ENCODE measurements at places on chromosomes 3 and 15. TPM values are rescaled to one million over a fixed set of nuclear protein-coding genes. Genes with fewer than 3 reads are reported as not detected.

- DNase-seq = peak; percentile 87
These were observed 93.2 kb upstream of the RNF7 start for GRCh38 chr3:141644931-141645330.

DNA sequence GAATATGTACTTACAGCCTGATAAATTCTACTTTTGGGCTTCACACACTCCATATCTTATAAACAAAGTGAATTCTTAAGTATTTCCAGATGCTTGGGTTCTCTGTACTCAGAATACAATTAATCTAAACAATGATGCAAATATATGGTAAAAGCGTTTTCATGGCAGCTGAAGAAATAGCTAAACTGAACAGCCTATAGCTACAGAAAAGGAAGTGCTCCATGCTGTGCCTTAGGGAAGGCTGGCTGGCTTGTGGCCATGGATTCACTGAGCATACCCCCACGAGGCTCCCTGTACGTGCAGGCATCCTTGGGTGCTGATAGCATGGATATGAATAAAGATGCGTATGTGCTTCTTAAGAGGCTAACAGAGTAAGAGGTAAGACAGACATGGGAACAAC, 264.0 kb downstream of the KLF13 start:
- DNase-seq = no peak

DNA sequence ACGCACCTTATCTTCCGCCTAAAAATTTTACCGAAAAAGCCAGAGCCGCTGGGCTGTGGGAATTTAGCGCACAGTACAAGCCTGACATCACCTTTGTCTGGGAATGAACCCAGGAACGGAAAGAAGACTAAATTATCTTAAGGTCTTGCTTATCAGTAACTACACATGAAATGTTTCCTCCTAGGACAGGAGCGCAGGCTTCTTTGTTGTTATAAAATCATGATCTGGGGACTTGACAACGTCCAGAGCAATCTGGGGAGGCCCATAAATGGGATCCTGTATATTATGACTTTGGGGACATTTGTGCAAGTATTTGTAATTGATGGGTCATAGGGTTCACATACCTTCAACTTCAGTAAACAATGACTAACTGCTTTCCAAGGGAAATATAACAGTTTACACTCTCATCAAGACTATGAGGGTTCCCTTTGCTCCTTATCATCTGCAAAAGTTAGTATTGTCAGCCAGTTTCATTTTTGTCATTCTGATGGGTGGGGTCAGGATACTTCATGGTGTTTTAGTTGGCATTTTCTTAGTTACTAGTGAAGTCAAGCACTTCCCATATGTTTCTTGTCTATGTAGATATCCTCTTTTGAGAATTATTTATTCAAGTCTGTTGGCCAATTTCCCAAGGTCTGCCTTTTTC, 213.9 kb upstream of the PFN2 start:
- DNase-seq = no peak

- no peak for DNase-seq
These were observed 8.6 kb upstream of the ST8SIA2 start for GRCh38 chr15:92385096-92385495.

DNA sequence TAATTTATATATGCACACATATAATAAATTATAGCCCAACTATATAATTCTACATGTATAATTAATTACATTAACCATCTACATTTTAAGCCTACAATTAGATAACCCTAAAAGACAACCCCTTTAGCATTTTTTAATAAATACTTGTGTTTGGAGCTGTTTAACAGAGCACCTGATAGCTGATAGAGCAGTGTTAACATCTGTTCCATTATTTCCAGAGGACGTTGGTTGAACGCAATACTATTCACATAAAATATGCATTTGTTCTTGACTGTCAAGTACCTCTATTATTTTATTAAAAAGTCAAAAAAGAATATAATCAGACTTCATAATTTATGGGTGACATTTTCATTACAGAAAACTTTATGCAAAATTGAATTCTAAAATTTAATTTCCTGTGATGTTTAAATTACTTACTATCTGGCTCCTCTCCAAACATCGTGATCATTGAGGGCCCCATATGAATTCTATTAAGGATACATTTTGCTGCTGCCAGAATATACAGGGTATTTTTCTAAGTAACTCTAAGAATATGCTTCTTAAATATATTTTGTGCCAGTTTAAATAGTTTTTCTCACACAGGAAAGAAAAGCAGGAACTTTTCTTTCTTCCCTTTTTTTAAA, 234.3 kb downstream of the SHOX2 start:
- no peak for DNase-seq

DNA sequence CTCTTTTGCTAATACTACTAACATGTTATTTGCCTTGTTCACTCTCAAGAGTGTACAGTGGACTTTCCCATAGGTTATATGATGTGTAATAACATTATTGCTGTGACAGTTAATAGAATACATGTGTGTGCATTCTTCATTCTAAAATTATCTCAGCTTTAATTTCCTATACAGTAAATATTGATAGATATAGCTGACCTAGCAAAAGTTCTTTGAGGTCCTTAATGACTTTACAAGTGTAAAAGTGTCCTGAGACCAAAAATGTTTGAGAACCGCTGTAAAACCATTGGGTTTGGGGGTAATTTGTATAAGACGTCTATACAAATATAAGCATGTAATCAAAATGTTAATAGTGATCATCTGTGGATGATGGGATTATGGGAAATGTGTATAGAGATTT, 469.5 kb upstream of the PROK2 start:
- DNase-seq = no peak

DNA sequence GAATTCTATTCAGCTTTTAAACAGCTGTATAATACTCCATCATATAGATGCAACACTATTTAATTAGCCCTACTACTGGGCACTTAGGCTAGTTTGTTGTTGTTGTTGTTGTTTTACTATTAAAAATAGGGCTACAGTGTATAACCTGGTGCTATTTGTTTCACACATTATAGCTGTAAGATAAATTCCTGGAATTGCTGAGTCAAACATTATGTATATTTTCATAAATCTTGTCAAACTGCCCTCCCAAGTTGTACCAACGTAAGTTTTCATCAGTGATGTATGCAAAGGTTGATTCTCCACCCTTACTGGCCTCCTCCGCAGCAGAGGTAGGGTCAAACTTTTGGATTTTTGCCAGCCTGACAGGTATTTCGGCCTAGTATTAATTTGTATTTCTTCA, 3.8 kb upstream of the CEMIP start:
- DNase-seq = no peak

DNA sequence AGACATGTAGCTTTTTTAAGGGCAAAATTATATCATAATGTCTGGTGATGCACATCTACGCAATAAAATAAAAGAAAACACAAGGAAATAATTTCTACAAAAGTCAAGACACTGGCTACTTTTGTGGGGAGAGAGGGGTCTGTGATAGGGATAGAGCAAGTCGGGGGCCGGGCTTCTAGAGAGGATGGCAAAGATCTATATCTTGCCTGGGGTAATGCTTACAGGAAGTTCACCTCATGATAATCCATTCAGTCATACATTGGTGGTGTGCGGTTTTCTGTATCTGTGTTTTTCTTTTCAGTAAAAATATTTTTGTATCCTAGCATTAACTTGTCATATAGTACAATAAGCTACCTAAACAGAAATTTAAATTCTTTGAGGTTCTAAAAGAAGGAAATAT, 178.8 kb downstream of the ARRDC4 start:
- no peak for DNase-seq

DNA sequence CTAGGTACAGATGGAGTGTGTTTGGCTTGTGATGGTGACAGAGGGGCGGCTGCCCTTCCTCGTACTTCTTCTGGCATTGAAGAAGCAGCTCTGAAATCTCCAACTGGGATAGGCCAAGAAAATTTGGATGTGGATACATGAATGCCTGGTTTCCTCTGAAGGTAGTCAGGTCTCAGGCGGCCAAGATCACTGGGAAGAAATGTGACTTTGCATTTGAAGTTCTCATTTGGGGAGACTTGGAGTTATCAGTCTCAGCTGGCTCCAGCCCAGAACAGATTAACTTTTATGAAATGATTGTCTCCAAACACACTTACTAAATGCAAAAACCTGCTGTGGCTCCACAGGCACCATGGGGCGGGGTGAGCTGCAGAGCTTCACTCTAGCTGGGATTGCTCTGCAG, 215.9 kb downstream of the THSD4 start:
- no peak for DNase-seq

DNA sequence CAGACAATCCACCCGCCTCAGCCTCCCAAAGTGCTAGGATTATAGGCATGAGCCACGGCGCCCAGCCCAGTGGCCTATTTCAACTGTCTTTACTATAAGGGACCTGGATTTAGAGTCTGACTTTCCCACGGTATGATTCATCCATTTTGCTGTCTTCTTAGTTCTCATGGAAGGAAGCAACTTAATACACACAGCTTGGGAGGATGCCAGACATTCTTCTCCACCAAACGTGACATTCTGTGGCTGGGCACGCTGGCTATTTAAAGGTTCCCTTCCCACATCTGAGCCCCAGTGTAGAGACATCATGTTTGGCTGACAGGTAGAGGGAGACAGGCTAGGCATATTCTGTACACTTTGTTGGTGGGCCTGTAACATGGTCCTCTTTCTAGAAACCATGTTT, 26.2 kb downstream of the FAM43A start:
- DNase-seq = no peak

GRCh38 chr3:73719413-73719851, 94.7 kb upstream of the PDZRN3 start:
- DNase-seq = peak; percentile 72

DNA sequence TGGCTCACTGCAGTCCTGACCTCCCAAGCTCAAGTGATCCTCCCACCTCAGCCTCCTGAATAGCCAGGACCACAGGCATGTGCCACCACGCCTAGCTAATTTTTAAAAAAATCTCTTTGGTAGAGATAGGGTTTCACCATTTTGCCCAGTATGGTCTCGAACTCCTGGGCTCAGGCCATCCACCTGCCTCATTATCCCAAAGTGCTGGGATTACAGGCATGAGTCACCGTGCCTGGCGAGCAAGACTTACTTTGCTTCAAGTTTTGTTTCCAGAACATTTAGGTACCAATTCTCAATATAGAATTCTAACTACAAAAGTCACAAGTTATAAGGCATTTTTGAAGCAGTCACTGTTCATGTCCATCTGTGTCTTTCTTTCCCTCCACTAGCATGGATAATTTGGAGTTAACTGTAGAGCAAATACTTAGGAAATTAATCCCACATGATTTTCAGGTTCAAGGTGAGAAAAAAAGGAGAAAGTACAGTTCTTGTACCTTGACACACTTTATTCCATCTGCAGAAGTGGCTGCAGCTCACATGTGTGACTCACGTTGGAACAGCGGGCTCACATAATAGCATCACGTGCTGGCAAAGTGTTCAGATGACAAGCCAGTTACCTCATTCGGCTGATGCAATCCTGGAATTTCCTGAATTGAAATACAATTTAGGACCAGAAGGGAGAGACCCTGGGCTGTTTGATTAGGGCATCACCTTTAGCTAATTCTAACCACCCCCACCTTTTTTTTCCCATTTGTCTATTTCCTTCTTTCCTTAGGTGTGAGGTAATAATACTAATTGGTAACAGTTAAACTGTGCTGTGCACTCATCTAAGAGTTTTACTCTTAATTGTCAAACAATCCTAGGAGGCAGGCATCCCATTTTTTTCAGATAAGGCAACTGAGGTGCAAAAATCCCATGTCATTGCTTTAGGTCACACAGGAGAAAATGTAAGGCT, 46.9 kb upstream of the NEDD4 start:
- peak; percentile 87 for DNase-seq

DNA sequence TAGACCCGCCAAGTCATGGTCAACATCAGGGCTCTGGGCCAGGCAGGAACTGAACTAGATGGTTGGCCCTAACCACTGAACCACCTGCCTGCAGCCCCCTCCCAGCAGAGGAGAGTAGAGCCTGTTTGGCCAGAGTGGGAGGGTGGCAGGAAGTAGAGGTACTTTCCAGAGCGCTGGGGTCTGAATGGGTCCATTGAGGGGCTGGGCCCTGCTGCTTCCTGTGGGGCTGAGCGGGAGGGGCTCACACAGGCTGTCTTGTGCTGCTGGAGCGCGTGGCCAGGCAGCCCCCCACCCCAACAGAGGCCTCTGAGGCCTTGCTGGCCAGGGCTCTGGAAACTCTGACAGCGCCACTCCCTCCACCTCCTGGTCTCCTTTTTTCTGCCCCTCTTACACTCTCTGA, 17.4 kb downstream of the CSPG4 start:
- DNase-seq = no peak

GRCh38 chr3:53160660-53161449, at the start of gene PRKCD:
Gene PRKCD, plus strand, starts transcription at chr3:53161209. Its CDS starts 17,214 bp downstream, at chr3:53178423.
- DNase-seq = peak; percentile 93

DNA sequence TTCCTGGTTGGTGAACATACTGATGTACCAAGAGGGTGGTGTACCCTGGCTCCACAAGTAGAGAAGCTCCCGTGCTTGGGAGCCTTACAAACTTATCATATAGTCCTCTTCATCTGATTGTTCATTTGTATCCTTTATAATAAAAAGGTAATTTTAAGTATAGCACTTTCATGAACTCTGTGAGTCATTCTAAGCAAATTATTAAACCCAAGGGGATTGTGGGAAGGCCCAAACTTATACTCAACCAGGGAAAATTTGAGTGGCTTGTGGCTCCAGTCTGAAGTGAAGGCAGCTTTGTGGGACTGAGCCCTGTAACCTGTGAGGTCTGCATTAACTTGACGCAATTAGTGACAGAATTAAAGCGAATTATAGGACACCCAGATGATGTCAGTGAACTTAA, 29.0 kb downstream of the TTBK2 start:
- no peak for DNase-seq

DNA sequence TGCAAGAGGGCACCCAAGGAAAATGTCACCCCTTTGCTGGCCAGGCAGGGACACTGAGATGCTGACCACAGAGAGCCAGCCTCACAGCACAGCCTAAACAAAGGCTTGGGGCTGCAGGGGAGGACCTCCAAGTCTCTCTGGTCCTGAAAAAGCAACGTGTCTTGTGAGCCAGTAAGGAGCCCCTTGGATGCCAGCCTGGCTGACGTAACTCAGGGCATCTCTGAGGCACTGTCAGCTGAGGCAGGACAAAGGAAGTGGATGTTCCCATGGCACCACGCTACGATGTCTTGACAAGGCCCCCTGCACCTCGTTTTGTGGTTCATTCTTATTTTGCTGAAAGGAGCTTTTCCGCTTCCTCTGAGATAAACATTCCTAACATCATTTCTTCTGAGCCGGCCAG, 160.7 kb downstream of the OR4M2 start:
- DNase-seq = no peak

GRCh38 chr3:196868297-196868661, 559 bp downstream of the SENP5 start:
- no peak for DNase-seq

DNA sequence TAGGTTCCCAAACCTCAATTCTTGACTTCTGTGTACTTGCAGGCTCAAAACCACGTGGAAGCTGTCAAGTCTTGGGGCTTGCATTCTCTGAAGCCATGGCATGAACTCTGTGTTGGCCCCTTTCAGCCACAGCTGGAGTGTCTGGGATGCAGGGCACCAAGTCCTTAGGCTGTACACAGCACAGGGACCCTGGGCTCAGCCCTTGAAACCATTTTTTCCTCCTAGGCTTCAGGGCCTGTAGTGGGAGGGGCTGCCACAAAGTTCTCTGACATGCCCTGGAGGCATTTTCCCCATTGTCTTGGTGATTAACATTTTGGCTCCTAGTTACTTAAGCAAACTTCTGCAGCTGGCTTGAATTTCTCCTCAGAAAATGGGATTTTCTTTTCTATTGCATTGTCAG, 135.4 kb downstream of the ATG7 start:
- no peak for DNase-seq

GRCh38 chr3:53707222-53707621, 139.0 kb downstream of the CHDH start:
- DNase-seq = no peak

The C3orf20 gene
- not detected for total RNA-seq

The GANC gene
- 18.9 TPM for total RNA-seq

The IQCF5 gene
- total RNA-seq = not detected

The WDR6 gene
- total RNA-seq = 89.2 TPM

The EAF2 gene
- 6.6 TPM for total RNA-seq

Data from sigmoid colon (tissue), 7 donors.